AML-193 (cell line): ENCODE measurements at places on chromosomes 5 and 9.

- no peak for DNase-seq
Observed at GRCh38 chr9:37371565-37372464, 50.7 kb upstream of the GRHPR start.

DNA sequence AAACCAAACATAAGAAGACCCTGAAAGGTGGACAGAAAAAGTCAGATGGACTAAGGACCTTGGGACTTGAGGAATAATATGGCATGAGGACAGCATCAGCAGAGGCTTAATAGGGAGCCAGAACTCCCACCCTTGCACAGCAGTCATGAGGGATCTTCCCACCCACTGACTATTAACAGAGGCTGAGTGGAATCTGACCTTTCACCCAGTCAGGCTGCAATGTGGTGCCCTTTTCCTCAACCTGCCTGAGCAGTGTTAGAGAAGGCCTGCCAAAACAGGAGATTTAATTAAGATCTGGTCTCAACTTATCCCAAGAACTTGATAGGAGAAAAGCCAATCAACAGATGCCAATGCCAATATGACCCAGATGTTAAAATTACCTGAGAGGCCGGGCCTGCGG lies 481.9 kb downstream of the KDM4C start:
- DNase-seq, result no peak

DNA sequence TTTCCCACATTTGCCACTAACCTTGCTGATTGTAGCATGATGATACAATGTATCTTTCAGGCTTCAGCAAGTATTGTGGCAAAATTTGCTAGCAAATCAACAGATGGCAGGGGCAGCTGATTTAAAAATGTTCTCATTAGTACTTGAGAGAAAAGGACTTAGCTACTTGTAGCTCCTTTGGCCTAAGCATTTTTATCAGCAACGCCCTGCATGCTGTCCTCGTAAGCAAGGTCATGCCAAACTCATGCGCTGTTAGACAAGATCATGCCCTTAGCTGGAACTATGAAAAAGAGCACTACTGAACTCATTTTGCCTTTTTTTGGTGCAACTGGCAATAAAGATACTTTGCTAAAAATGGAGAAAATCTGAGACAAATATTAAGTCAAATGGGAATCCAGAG lies 197.1 kb downstream of the ICE1 start:
- DNase-seq, result no peak

DNA sequence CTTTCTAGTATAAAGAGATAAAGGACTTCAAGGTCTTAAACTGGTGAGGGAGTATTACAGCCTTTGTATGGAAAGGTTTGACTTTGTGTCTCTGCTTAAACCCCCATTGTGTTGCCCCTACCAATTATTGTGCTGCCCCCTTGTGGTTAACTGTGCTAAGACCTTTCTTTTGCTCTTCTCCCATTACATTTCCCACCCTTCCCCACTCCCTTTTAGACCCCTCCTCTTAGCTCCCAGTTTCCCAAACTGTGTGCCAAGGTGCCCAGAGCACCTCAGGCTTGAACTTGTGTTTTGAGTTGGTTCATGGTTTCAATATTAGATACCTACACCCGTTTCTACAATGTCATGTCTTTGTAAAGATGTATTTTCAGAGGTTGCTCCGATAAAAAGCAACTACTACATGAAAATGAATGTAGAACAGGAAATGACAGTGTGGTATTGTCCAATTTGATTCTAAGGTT lies 2.9 kb downstream of the JAK2 start:
- peak; percentile 69 for DNase-seq
